Upper lobe of right lung (tissue), 1 donor: ENCODE measurements at places on chromosomes 11 and 22. TPM values are rescaled to one million over a fixed set of nuclear protein-coding genes. Genes with fewer than 3 reads are reported as not detected.

The DERL3 gene
- 3.8 TPM for total RNA-seq

GRCh38 chr11:90512846-90513245 lies 290.0 kb upstream of the CHORDC1 start:
- DNase-seq: no peak
- no peaks in the 10 kb centered on the region for H3K4me1 ChIP-seq
- no peak overlapping the region for H3K27ac ChIP-seq

DNA sequence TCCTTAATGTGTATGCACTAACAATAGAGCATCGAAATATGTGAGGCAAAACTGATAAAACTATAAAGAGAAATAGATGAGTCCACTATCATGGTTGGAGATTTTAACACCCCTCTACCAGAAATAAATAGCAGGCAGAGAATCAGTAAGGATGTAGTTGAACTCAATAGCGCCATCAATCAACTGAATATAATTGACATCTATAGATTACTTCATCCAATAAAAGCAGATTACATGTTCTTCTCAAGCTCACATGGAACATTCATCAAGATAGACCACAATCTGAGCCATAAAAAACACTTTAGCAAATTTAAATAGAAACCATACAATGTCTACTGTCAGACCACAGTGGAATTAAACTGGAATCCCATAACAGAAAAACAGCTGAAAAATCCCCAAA lies 46.9 kb upstream of the NUP160 start:
- H3K27ac ChIP-seq: no peak overlapping the region
- no peaks in the 10 kb centered on the region for H3K36me3 ChIP-seq
- H3K4me3 ChIP-seq: no peak overlapping the region
- H3K27me3 ChIP-seq: no peaks in the 10 kb centered on the region
- DNase-seq: no peak
- H3K4me1 ChIP-seq: no peaks in the 10 kb centered on the region

DNA sequence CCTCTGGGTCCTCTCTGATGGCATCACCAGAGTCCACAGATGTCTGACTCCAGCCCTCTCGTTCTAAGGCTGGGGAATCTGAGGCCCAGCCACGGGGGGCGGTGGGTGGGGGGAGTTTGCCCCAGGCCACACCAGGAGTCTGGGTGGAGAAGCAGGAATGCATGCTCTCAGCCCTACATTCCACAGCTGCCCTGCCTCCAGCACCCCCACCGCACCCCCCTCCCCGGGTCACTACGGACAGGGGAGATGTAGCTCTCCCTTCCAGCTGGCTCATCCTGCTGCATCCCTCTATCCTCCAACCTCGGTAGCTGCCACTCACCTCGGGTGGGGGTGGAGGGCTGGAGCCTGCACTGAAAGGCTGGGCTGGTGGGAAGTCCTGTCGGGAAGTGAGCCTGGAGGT lies 2.3 kb upstream of the PVALB start:
- H3K4me3 ChIP-seq: no peak overlapping the region
- DNase-seq: peak; percentile 58
- no peaks in the 10 kb centered on the region for H3K36me3 ChIP-seq
- peaks cover 14% of the 10 kb centered on the region for H3K4me1 ChIP-seq

The CALCB gene
- total RNA-seq: not detected

GRCh38 chr11:128359515-128359914 lies 227.8 kb downstream of the ETS1 start:
- no peak overlapping the region for H3K4me3 ChIP-seq
- DNase-seq: no peak
- H3K4me1 ChIP-seq: no peaks in the 10 kb centered on the region
- no peaks in the 10 kb centered on the region for H3K27me3 ChIP-seq

DNA sequence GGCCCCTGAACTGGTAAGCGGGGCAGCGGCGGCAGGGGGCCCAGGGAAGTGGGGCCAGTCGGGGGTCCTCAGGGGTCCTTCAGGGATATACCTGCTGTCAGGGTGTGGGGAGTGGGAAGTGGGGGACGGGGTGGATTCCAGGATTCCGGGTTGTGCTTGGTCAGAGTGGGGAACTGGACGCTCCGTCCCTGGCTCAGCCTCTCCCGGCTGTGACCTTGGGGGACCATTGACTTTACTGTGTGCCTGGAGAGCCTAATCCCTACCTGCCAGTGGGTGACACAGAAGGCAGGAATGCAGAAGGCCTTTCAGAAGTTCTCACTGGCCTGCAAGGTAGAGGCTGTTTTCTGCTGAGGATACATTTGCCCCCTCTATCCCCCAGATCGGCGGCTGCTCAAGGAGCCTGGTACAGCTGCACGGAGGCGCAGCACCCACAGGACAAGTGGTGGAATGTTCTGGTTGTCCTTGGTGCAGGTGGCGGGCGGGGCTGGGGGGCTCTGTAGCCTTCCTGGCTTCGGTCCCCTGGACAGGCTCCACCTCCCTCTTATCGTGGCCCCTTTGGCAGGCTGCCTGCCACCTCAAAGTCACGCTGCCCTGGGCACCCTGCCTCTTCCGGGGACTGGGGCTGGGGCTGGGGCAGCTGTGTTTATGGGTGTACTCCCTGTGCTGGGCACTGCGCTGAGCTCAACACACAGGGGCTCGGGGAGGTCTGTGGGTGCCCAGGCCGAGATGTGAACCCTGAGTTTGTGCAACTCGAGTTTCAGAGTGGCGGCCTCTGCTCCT lies 18.4 kb downstream of the KCNQ1 start:
- H3K4me3 ChIP-seq: no peak overlapping the region
- peak; percentile 93 for DNase-seq
- H3K27ac ChIP-seq: peak overlapping the region; percentile 47
- H3K4me1 ChIP-seq: peaks cover 2% of the 10 kb centered on the region

GRCh38 chr11:117394221-117394925 lies 66.7 kb downstream of the CEP164 start:
- no peak overlapping the region for H3K4me3 ChIP-seq
- H3K27me3 ChIP-seq: no peaks in the 10 kb centered on the region
- H3K36me3 ChIP-seq: peaks cover 66% of the 10 kb centered on the region
- no peaks in the 10 kb centered on the region for H3K4me1 ChIP-seq
- no peak overlapping the region for H3K27ac ChIP-seq

- no peak for DNase-seq
- H3K27me3 ChIP-seq: no peaks in the 10 kb centered on the region
- H3K36me3 ChIP-seq: no peaks in the 10 kb centered on the region
- no peaks in the 10 kb centered on the region for H3K4me1 ChIP-seq
These were observed 3.2 kb upstream of the POGLUT3 start for GRCh38 chr11:108501396-108501795.

The NCF4 gene
- total RNA-seq: 37.0 TPM

The TIMP3 gene
- 749 TPM for total RNA-seq

DNA sequence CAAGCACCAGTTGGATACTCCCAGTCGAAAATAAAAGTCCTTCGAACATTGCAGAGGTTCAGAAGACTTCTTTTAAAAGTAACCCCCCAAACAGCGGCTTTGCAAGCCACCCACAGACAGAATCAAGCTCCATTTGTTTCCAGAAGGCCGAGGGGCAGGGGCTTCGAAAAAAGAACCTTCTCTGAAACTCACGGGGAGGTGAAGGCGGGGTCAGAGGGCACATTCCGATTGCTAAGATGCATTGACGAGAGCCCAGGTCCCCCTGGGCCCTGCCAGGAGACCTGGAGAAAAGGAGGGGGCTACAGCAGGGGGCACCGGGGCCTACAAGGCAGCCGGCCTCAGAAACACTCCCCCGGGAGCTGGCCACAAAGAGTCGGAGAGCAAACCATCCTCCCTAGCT lies 306.8 kb downstream of the MN1 start:
- H3K27me3 ChIP-seq: no peaks in the 10 kb centered on the region
- no peak overlapping the region for H3K4me3 ChIP-seq
- H3K4me1 ChIP-seq: no peaks in the 10 kb centered on the region
- no peaks in the 10 kb centered on the region for H3K36me3 ChIP-seq
- H3K27ac ChIP-seq: no peak overlapping the region

- H3K36me3 ChIP-seq: no peaks in the 10 kb centered on the region
- H3K4me3 ChIP-seq: no peak overlapping the region
These were observed 65.0 kb upstream of the PTPRJ start for GRCh38 chr11:47915374-47915773.

DNA sequence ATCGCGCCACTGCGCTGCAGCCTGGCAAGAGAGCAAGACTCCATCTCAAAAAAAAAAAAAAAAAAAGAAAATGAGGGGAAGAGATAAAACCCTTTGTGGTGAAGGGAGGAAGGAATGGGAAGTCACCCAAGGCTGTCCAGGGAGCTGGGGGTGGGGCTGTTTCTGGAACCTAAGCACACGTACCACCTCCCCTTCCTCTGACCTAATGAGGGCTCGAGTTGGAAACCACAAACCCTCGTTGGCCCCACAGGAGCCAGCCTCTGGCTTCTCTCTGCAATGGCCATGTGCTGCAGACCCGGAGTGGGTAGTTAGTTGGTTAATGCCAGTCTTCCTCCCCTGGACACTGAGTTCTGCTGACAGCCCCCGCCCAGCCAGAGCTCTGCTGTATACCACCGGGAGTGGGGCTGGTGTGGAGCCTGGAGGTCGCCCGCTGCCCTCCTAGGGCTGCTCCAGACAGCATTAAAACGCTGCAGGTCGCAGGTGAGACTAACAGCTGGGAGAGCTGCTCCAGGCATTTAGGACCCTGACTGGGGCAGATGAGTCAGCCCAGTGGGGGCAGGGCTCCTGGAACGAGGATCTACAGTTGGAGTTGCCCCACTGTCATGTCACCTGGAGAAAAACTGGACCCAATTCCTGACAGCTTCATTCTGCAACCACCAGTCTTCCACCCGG lies at the start of gene LGALS12:
LGALS12 (plus strand) TSS at position 228 of the 672 bp plus-strand sequence; CDS start at position 603, 375 bp downstream.
- no peak within 1 kb of the TSS for H3K4me3 ChIP-seq
- no peak within 1 kb of the TSS for H3K27ac ChIP-seq
- no peak for DNase-seq
- no peaks in the 10 kb centered on the region for H3K36me3 ChIP-seq
- no peaks in the 10 kb centered on the region for H3K27me3 ChIP-seq

DNA sequence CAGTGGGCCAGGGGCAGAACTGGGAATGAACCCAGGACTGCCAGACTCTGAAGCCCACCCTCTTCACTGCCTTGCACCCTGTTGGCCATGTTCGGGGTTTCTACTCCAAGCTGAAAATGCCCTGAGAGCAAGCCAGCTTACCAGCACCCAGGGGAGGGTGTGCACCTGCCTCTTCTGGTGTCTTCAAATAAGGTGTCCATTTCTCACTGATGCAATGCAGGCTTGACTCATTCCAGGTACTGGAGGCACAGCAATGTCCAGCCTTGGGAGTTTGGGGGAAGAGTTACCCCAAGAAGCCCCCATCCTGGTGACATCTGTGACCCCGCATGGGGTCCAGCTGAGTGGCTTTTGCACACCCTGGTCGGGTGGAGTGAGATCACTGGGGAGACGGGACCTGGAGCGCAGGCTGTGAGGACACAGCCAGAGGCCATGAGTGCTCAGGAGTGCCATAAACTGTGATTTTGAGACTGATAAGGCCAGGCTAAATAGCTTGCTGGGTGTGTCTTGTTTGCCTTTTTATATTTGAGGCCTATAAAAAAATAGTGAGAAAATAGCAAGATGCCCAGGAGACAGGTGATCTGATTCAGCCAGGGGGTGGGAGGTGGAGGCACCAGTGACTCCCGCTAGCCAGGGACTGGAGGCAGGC lies 4.6 kb upstream of the CERK start:
- H3K4me1 ChIP-seq: peaks cover 11% of the 10 kb centered on the region
- H3K4me3 ChIP-seq: no peak overlapping the region
- no peak overlapping the region for H3K27ac ChIP-seq
- no peaks in the 10 kb centered on the region for H3K36me3 ChIP-seq
- H3K27me3 ChIP-seq: no peaks in the 10 kb centered on the region
- DNase-seq: no peak

DNA sequence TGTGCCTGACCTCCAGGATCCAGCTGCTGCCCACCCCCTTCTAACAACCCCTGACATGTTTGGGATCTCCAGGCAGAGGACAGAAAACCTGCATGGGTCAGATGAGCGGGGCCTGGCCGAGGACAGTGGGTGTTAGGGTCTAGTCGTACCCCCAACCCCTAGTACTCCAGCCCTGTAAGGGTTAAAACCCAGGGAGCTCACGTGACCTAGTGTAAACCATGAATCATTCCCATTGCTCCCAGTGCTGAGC lies 89.1 kb upstream of the CRYBB3 start:
- H3K4me3 ChIP-seq: peak overlapping the region; percentile 59
- no peaks in the 10 kb centered on the region for H3K36me3 ChIP-seq
- DNase-seq: no peak
- no peaks in the 10 kb centered on the region for H3K27me3 ChIP-seq
- peak overlapping the region; percentile 88 for H3K27ac ChIP-seq

The ASCL2 gene
- total RNA-seq: 2.2 TPM

GRCh38 chr11:78541537-78541936 lies 33.1 kb downstream of the NARS2 start:
- H3K27ac ChIP-seq: no peak overlapping the region
- H3K4me1 ChIP-seq: peaks cover 3% of the 10 kb centered on the region
- H3K4me3 ChIP-seq: no peak overlapping the region

DNA sequence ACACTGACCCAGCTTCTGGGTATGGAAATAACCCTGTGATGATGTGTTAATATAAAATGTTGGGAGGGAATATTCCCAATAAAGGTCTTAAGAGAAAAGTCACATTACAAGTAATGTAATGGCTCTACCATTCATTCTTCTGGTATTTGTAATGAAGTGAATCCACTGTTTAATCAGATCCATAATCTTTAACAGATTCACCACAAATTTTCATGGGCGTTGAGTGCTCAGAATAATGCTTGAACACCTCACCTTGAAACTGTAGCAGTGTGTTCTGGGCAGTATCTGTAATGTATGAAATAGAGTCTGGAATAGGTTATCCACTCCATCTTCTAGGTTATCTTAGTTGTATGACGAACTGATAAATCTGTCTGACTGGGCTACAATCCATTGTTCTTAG lies 26.6 kb upstream of the CRTAM start:
- H3K4me3 ChIP-seq: no peak overlapping the region
- no peak overlapping the region for H3K27ac ChIP-seq
- peaks cover 6% of the 10 kb centered on the region for H3K36me3 ChIP-seq
- H3K27me3 ChIP-seq: no peaks in the 10 kb centered on the region

DNA sequence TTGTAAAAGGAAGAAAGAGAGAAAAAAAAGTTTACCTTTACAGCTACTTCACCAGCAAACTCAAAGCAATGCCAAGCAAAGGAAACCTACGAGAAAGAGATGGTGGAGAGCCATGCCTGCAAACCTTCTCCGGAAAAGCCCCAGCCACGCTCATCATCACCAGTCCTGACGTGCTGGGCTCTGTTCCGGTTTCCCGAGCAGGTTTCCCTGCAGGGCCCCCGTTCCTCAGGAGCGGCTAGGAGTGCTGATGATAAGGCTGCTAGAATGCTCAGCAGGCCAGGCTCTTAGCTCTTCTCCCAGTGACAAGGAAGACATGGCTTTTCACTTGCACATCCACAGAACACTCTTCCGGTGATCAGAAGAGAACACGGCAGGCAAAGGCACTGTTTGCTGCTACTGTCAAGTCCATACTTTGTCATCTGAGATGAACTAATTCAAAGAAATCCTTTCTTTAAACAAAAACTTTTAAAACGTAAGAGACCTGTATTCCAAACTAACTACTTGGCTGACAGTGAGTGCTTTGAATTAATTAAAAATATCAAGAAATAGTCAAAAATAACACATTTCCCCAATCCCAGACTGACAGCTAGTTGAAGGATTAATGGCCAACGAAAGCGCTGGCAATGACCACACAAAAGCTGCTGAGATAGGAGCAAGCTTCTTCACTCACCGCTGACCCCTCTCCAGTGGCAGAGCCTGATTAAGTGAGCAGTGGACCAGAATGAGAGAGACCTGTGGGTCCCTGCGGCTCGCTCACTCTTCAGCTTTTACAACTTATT lies 35.8 kb downstream of the DUSP8 start:
- no peak overlapping the region for H3K4me3 ChIP-seq
- no peaks in the 10 kb centered on the region for H3K27me3 ChIP-seq
- H3K27ac ChIP-seq: no peak overlapping the region
- H3K4me1 ChIP-seq: peaks cover 34% of the 10 kb centered on the region
